Hindlimb muscle (tissue), 1 donor: ENCODE measurements at places on chromosomes 2 and 18.

DNA sequence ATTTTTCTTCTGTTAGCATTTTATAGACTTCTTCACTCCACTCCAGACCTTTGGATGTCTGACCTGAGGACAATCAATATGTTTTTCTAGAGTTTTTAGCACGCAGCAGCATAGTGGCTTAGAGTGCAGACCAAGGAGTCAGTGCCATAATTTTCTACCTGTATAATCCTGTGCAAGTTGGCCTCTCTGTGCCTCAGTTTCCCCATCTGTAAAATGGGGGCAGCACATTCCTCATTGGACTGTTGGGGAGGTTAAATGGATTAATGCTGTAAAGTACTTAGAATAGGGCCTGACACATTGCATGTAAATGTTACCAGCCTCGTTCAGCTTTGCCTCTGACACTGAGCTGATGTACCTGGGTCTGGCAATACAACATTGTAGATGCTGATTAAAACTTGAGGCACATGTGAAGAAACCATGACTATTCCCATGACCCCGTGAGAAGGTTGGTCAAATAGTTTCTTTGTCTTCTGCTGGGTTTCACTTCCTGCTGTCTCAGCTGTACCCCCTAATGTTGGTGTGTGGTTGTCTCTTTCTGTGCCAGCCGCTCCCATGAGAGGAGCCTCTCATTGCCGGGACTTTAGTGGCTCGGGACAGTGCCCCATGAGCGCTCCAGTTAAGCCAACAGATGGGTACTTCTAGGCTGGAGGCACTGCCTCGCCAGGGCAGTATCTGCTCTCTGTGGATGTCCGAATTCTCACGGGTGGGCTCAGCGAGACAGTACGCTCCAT is 125.3 kb downstream of the SH3RF3 start:
- no peak for DNase-seq

GRCh38 chr2:236882074-236882473 is 203.6 kb upstream of the COPS8 start:
- no peak for DNase-seq

- DNase-seq: no peak
Observed at GRCh38 chr18:69397096-69397495, 3.6 kb upstream of the DOK6 start.

- no peak for DNase-seq
Observed at GRCh38 chr2:147531269-147531668, 313.6 kb upstream of the ACVR2A start.

- no peak for DNase-seq
Observed at GRCh38 chr2:50646226-50646625, 385.7 kb downstream of the NRXN1 start.

GRCh38 chr2:117960231-117960630 is 53.6 kb downstream of the CCDC93 start:
- no peak for DNase-seq

GRCh38 chr2:118227698-118228508 is 139.6 kb downstream of the INSIG2 start:
- DNase-seq: no peak

GRCh38 chr18:74050807-74051206 is 96.8 kb downstream of the FBXO15 start:
- DNase-seq: no peak

GRCh38 chr2:68561372-68561771 is 82.0 kb upstream of the PROKR1 start:
- DNase-seq: no peak

GRCh38 chr2:235230821-235231601 is 262.8 kb upstream of the AGAP1 start:
- DNase-seq: no peak
